ENCODE measurements at places on chromosomes 11 and 22.
A peak's percentile ranks its signal among the peaks of the same experiment; 100 is the strongest.

DNA sequence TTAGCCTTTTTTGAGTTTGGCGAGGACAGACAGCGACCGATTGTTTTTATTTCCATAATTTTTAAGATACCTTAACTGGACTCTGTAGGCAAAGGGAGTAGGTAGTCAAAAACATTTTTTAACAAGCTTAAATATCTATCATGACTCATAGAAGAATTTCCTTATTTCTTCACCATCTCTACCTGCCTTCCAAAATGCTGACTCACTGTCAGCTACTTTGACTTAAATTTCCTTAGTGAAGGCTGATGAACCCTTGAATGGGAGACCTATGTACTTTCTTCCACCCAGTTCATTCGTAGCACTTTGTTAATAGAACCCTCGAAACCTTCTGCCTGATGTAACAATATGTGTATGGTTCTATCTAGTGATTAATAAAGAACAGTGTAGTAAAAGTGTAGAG is 1.1 kb upstream of the MTMR2 start:
- no peak for DNase-seq

DNA sequence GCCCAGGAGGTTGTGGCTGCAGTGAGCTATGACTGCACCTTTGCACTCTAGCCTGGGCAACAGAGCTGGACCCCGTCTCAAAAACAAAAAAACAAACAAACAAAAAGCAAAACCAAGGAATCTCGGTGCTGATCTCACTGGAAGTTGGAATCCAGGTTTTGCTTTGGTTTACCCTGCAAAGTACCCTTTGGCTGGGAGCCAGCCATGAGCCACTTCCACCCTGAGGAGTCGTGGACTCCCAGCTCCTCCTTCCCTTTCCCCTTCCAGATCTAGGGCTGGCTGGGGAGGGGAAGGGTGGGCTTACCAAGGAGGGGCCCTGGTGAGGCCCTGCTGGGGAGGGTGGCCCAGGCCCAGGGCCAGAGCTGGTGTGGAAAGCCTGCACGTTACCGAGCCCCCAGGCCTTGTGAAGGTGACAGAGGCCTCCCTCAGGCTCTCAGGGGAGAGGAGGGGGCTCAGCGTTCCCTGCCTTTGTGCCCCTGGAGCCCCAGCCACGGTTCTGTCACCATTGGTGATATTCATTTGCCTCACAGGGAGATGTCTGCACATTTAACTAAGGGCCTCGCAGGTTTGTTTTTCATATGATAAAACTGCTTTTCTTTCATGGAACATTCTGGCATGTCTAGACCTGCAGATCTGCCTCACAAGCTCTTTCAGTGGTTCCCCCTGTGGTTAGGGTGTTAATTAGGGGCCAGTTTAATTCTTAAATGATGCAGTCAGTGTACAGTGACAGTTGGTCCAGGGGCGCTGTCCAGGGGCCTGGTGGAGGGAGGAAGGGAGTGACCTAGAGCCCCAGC is 29.0 kb downstream of the FBLN1 start:
- no peak for DNase-seq

- DNase-seq = no peak
Measured at GRCh38 chr11:13924801-13925327, 37.7 kb upstream of the SPON1 start.

- DNase-seq = no peak
Measured at GRCh38 chr11:62132689-62133293, 9.0 kb downstream of the INCENP start.

GRCh38 chr11:116605543-116606459 is 167.0 kb downstream of the BUD13 start:
- peak; percentile 8 for DNase-seq

GRCh38 chr22:17271711-17272451 is 52.6 kb upstream of the ADA2 start:
- DNase-seq = no peak

- no peak for DNase-seq
Measured at GRCh38 chr11:121226415-121227263, 65.9 kb upstream of the SC5D start.

DNA sequence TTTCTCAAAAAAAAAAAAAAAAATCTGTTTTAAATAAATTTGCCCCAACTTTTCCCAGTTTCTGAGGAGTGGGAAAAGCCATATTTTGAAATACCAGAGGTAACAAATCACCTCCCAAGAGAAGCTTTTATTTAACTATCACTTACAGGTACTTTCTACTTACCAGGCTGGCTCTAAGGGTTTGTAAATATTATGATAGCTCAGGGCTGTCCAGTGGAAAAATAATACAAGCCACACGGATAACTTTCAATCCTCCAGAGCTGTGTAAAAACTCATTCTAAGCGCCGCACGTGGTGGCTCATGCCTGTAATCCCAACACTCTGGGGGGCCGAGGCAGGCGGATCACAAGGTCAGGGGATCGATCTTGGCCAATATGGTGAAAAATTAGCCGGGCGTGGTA is 5.6 kb upstream of the SEC14L4 start:
- DNase-seq = no peak

- peak; percentile 51 for DNase-seq
Measured at GRCh38 chr22:19610518-19611253, 86.5 kb upstream of the CLDN5 start.

GRCh38 chr11:119315131-119316015 is 1.6 kb downstream of the MCAM start:
- no peak for DNase-seq

- no peak for DNase-seq
Measured at GRCh38 chr11:66981976-66982578, 7.0 kb downstream of the C11orf86 start.

GRCh38 chr11:89182773-89183518 is 5.3 kb downstream of the TYR start:
- DNase-seq = no peak

GRCh38 chr11:103584021-103584420 is 452.4 kb upstream of the DDI1 start:
- DNase-seq = no peak

DNA sequence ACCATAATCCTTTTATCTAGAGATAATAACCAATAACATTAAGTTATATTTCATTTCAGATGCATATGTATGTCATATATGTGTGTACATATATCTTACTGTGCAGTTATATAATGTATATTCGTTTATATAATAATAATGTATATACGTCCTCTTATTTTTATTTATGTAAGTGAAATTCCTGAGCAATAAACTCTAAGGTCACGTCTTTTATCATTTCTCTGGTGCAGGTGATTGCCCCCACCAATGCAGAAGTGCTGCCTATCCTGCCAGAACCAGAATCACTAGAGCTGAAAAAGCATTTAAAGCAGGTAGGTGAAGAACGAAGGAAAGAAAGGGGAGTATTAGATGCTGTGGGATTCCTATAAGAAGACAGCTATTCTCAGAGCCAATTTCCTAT is 8.8 kb downstream of the MADD start:
- no peak for DNase-seq

DNA sequence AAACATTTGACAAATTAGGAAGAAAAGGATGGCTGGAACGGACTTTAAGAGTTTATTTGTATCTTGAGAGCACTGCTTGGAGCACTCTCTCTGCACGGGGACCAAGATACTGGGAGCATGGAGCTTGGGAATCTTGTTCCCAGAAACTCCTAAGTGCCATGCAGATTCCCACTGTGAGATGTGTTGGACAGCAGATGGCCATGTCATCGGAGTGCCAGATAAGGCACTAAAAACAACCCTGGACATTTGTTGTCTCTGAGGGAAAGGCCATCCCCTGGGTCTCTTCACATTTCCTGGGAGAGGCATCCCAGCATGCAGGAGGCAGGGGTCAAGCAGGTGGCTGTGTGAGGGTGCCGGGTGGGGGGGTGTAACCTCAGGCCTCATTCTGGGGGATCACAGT is 2.9 kb downstream of the KIRREL3 start:
- DNase-seq = no peak

DNA sequence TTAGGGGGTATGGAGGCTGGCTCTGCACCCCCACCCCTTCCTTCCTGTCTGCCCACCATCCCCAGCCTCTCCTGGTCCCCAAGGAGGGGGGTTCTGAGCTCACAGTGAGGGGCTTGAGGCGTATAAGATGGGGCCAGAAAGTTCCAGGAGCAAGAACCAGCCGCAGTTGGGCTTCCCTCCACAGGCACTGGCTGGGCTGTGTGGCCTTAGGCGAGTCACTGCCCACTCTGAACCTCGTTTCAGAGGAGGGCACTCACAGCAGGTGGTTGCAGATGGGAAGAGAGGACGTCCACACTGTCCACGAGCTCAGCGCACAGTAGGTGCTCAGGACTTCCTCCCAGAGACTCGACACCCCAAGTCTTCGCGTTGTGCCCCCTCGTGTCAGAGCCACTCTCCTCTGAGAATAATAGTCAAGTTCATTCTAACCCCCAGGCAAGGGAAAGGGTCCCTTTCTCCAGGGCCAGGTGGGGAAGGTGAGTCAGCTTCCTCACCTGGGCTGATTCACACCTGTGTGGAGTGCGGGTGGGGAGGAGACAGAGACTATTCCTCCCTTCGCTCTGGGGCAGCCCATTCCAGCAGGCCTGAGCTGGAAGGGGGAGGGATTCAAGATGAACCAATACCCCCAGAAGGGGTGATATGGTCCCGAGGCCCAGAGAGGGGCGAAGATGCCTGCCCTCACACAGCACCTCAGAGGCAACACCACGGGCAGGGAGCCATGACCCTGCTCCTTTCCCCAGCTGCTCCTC is 29.3 kb downstream of the RPL3 start:
- DNase-seq = no peak

GRCh38 chr11:118147502-118147901 is 5.1 kb downstream of the SCN4B start:
- DNase-seq = no peak

- DNase-seq = no peak
Measured at GRCh38 chr22:20106849-20107237, 9.1 kb upstream of the RANBP1 start.

All from activated T-cell treated with anti-CD3 and anti-CD28 coated beads for 48 hours (primary cell).